ENCODE measurements at places on chromosomes 1 and 21.

- DNase-seq = no peak
Measured at GRCh38 chr21:16162953-16163352, 433.2 kb downstream of the USP25 start.

DNA sequence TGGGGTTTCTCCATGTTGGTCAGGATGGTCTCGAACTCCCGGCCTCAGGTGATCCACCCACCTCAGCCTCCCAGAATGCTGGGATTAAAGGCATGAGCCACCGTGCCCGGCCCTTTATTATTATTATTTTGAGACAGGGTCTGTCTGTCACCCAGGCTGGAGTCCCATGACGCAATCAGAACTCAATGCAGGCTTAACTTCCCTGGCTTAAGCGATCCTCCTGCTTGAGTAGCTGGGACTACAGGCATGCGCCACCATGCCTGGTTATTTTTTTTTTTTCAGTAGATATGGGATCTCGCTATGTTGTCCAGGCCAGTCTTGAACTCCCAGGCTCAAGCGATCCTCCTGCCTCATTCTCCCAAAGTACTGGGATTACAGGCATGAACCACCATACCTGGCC, 47.1 kb upstream of the CITED4 start:
- DNase-seq = no peak

GRCh38 chr1:108067884-108068540, 103.0 kb upstream of the VAV3 start:
- DNase-seq = peak; percentile 25

- no peak for DNase-seq
Measured at GRCh38 chr1:215273838-215274516, 191.4 kb downstream of the KCNK2 start.

DNA sequence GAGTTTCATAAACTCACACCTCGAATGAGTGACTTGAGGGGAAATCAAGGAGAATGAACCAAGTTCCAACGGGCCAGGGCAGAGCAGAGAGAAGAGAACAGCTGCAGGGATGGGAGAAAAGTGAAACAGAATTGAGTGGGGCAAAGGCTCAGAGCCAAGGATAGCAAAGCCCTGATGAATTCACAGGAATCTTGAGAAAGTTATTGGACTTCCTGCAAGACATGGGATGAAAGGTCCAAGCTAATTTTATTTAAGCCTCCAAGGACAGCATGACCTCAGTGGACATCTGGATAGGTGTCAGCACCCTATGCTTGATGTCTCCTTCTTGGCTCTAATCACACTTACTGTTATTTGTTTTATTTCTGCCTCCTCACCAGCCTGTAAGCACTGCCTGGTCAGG, 43.0 kb upstream of the RAVER2 start:
- no peak for DNase-seq

GRCh38 chr1:185157599-185158412, 839 bp downstream of the SWT1 start:
- DNase-seq = no peak

GRCh38 chr1:68826836-68827235, 330.0 kb upstream of the DEPDC1 start:
- DNase-seq = no peak

GRCh38 chr1:46452931-46453325, 36.7 kb upstream of the DMBX1 start:
- no peak for DNase-seq

DNA sequence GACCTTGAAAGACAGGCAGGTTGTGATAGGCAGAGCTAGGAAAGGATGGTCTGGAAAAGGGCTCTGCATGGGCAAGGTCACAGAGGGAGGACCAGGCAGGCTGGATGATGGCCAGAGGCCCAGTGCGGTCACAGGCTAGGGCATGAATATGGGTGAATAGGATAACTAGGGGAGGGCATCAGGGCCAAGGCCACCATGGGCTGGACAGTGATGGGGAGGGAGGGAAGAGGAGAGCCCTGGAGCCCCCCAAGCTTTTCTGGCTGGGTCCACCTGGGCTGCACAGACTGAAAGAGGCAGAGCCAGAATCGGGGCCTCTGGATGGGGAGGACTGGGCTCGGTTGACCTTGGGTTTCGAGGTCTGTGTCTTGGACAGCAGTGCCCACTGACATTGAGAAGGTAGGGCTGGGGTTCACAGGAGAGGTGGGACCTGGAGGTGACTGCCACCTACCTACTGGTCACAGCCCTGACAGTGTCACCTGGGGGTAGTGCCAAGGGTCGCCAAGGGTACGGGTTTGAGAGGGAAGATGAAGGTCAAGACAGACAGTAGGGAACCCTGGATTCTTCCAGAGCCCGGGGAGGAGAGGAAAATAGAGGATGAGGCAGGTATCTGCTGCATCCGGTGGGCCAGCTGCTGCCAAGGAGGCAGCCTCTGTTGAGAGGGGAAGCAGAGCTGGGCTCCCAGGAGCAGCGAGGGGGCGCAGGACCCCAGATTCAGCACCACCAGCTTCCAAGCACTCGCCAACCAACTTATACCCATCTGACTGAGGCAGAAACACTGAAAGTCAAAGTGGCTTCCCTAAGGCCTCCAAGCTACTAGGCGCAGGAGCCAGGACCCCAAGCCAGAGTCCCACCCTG, 6.1 kb upstream of the NPHP4 start:
- no peak for DNase-seq

DNA sequence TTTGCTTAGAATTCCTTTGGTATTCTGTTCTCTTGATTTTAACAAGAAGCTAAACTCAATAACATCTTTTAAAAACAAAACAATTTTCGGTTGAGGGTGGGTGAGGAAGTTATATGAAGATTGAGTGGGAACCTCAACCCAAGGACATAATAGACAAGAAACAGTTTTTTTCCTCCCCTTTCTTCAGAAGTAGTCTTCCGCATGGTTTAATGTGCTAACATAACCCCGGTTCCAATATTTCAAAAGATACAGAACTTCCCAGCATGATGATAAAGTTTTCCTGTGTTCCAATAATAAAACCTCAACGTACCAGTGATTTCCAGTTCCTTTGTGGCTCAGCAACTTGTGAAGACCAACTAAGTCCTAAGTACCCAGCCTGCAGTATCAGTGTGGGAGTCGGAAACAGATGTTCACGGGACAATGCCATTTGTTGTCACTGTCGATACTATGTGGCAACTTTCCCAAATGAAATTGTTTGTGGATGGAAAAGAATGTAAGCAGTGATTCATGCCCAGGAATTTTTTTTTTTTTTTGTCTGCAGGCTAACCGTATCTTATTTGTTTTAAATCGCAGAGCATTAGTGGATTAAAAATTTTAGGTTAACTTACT, 48.5 kb downstream of the NR5A2 start:
- DNase-seq = no peak

GRCh38 chr1:162276493-162276892, 100.2 kb downstream of the SPATA46 start:
- DNase-seq = no peak

DNA sequence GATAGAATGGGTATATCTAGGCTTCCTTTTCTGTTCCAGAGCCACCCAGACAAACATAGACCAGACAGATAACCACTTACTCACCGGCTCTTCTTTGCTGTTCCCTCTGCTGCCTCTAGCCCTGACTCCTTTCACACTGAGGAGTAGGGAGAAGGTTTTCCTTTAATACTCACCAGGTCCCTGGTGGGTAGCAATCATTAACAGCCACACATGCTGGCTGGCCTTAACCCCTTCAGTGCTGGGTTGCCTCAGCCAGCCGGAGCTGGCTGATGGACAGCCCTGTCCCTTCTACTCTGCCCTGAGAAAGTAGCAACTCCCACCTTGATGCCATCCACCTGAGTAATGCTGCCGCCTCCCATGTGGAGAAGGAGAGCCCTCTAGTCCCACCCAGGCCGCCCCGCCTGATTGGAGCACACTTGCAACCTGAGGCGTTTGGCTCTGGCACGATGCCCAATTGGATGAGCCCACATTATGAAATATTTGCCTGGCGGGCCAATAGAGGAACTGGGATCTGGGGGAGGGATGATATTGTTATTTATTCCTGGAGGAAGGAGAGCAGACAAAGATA, 71.6 kb downstream of the PLEKHA6 start:
- no peak for DNase-seq

- DNase-seq = no peak
Measured at GRCh38 chr1:98482611-98483010, 178.9 kb upstream of the SNX7 start.

DNA sequence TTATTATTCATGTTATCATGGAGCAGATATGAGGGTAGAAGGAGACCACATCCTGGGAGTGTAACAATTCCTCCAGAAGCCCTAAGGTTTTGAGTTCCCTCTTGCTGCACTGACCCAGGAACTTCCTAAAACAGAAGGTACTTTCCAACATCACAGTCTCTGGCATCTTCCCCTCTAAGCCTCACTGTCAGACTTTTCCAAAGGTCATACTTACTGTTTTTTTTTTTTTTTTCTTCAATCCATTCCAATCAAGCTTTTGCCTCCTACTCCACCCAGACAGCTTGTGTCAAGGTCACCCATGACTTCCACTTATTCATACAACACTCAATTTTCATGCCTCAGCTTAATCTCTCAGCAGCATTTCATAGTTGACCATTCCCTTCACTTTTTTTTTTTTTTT, 18.4 kb upstream of the UQCRHL start:
- no peak for DNase-seq

DNA sequence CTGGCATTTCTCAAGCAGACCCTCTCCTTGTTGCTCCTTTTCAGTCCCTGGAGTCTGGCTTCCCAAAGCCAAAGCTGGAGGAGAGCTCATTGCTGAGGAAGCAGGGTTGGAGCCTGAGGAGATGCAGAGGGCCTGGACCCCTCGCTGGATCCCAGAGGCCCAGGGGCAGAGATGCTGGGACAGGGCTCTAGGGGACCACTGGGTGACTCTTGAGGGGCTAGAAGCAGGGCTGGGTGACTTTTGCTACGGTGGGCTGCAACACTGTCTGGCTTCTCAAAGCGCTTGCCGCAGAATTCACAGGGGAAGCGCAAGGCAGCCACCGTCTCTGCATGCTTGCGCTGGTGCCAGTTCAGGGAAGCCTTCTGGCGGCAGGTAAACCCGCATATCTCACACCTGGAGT, 8.8 kb downstream of the ZNF692 start:
- DNase-seq = no peak

DNA sequence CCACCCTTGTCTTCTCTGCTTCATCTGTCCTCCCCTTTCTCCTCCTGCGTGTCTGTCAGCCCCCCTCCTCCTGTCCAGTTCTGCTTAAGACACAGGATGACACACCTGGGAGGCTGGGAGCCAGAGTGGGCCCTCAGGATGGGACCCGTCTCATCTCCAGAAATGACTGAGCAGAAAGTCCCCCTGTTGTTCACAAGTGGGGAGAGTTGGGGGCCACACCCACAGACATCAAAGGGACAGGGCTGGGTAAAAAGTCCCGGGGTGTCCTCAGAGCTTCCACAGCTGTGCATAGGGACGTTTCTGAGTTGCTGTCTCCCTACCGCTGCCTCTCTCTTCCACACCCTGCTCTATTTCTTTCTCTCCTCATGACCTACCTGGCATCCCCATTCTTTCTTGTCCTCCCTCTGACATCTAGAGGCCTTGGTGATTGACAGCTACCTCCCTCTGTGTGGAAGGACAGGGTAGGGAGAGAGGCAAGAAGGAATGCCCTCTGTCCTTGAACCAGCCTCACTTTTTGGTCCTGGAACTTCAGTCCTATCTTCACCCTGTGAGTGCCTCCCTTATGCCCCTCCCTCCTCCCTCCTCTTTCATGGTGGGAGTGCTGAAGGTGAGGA, 19.5 kb upstream of the SH2D2A start:
- DNase-seq = peak; percentile 53

GRCh38 chr1:115927971-115928370, 48.3 kb upstream of the SLC22A15 start:
- no peak for DNase-seq

- peak; percentile 61 for DNase-seq
Measured at GRCh38 chr1:6466023-6466422, at the start of gene TNFRSF25. TSS of gene TNFRSF25 (minus strand) at chr1:6466173. CDS start at chr1:6466107, 66 bp downstream.

DNA sequence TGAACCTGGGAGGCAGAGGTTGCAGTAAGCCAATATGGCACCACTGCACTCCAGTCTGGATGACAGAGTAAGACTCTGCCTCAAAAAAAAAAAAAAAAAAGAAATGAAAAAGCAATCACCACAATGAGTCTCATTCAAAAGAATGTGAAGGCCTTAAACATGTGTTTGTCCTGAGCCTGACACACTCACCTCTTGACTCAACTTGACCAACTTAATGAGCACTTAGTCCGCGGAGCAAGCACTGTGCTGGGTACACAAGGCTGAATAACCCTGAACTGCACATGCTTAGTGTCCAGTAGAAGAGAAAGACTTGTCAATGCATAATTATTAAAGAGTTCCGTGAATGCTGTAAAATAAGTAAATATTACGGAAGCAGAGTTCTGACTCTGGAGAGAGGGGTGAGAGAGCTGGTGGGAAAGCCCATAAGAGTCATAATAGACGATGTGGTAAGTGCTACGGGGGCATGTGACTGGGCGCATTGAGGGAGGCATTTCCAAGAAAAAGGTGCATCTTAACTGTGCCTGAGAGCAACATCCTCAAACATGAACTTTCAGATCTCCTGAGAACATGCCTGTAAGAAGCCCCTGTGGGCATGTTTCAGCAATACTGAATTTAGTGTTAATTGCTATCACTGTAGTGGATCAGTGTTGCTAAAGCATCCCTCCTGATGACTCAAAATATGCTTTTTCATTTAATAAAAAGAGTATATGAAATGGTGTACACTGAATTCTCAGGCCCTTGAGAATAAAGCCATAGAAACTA, 27.2 kb downstream of the MCOLN2 start:
- peak; percentile 37 for DNase-seq

- DNase-seq = no peak
Measured at GRCh38 chr1:201742955-201743805, 85.8 kb upstream of the IPO9 start.

Measured in CD4-positive, alpha-beta T cell treated with Interleukin-2 at 100 ng/mL for 4 hours (primary cell).